Fibroblast of skin of scalp (primary cell): ENCODE measurements at places on chromosomes 1 and 21.

DNA sequence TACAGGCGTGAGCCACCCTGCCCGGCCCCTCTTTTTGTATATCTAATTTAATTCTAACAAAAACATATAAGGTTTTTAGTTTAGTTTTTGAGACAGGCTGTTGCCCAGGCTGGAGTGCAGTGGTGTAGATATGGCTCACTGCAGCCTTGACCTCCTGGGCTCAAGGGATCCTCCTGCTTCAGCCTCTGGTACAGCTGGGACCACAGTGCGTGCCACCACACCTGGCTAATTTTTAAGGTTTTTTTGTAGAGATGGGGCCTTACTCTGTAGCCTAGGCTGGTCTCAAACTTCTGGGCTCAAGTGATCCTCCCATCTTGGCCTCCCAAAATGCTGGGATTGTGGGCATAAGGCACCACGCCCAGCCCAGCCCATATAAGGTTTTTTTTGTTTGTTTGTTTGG is 18.8 kb downstream of the ENSA start:
- no peak for DNase-seq

DNA sequence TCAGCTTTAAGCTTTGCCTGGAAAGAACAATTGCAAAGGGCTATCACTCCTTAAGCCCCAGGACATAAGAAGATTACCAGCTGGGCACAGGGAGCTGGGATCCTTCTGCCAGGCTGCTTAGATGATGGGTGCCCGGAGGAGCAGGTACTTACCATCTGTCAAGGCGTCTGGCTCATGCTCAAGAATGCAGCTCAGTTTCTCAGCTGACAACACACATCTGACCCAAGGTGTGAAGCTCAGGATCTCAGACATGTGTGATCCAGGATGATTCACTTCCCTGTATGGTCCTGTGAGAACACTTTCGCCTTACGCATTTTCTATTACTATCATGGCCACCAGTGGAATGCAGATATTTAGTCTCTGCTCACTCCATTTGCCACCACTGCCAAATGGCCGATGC is 14.7 kb upstream of the DISC1 start:
- no peak for DNase-seq

DNA sequence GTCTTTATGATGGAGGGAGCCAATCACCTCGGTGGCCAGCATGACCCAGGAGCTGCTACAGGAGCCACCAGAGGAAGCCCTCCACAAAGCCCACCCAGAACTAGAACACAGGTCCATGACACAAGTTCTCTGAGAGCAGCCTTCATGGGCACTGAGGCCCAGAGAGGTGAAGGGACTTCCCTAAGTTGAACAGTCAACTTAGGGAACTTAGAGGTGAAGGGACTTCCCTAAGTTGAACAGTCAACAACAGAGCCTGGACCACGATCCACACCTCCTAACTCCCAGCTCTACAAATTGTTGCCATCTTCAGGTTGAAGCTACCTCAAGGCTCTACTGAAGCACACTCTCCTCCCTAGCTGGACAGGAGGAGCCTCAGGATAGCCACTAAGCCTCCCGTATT is 132.7 kb downstream of the CCDC185 start:
- DNase-seq = no peak

- peak; percentile 91 for DNase-seq
Measured at GRCh38 chr1:27603681-27604578, at the start of gene AHDC1. Gene AHDC1, minus strand, starts transcription at chr1:27604144. Its CDS starts 52,029 bp downstream, at chr1:27552115.

- DNase-seq = no peak
Measured at GRCh38 chr1:228242409-228242808, 34.6 kb downstream of the OBSCN start.

DNA sequence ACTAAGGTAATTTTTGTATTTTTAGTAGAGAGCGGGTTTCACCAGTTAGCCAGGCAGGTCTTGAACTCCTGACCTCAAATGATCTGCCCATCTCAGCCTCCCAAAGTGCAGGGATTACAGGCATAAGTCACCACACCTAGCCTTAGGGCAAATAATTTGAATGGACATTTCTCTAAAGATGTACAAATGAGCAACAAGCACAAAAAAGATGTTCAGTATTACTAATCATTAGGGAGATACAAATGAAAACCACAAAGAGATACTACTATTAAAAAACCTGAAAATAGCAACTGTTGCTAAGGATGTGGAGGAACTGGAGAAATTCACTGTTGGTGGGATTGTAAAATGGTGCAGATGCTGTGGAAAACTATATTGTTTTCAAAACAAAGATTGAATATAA is 79.1 kb downstream of the GABPA start:
- no peak for DNase-seq

DNA sequence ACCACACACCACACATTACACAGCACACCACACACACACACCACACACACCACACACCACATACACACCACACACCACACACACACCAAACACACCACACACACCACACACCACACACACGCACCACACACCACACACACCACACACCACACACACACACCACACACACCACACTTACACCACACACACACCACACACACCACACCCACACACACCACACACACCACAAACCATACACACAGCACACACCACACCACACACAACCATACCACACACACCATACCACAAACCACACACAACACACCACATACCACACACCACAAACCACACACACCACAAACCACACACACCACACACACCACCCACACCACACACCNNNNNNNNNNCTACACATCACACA is 40.9 kb upstream of the SIK1 start:
- DNase-seq = no peak

- no peak for DNase-seq
Measured at GRCh38 chr1:157107702-157108101, 8.1 kb upstream of the ETV3L start.

DNA sequence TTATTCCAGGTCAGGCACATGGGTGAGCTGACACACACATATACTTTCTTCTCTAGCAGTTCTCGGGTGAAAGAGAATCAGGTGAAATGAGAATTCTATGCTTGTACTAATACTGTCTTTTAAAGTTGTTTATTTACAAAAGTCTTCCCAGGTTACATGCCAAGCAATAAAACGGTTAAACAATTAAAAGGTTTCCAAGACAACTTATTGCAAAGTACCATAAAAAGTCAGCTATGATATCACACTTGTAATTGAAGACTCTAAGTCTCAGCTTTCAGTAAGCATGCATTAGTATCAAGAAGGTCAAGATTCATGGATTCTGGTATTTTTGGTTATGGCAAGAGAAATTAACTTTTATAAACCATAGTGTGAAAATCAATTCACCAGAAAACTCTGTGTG is 171.4 kb downstream of the PDE4B start:
- DNase-seq = no peak

- DNase-seq = no peak
Measured at GRCh38 chr1:221633841-221634409, 108.0 kb downstream of the DUSP10 start.

DNA sequence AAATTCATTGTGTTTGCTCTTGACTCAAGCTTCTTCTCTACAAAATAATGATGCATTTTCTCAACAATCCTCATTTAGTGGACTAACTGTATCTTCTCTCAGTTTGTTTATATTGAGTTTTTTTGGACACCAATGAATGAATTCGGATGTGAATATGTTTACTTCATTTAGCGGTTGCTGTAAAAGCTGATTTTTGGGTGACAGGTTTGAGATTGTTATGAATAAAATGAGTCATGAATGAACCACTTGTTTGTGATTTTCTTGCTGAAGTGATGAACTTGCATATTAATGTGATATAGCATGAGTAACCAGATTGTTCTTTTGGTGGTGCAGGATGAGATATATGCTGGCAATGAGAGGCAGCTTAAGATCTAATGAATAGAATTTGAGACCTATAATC is 3.1 kb downstream of the DNM3 start:
- DNase-seq = no peak

GRCh38 chr1:67534627-67535065 is 104.4 kb upstream of the SERBP1 start:
- DNase-seq = peak; percentile 39

- no peak for DNase-seq
Measured at GRCh38 chr1:27787895-27788294, 14.9 kb downstream of the STX12 start.

DNA sequence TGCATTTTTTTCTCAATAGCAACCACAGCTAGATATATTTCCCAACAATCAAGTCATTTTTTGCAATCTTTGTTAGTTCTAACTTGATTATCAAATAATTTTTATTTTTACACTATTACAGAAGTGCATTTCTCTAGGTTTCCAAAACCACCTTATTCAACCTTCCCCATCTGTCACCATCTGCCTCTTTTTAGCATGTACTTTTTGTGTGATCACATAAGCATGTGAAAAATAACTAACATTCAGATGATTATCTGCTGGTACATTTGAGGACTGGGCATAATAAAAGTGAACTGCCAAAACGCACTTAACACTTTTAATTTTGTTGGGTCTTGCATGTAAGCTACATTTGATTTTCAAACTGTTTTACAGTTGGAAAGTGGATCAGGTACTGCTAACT is 291.5 kb downstream of the AKT3 start:
- DNase-seq = no peak

GRCh38 chr1:223250632-223251015 is 107.6 kb upstream of the TLR5 start:
- DNase-seq = no peak

- peak; percentile 66 for DNase-seq
Measured at GRCh38 chr1:14794136-14794768, 195.8 kb downstream of the KAZN start.

GRCh38 chr1:240352769-240353168 is 259.2 kb downstream of the GREM2 start:
- peak; percentile 46 for DNase-seq

- peak; percentile 26 for DNase-seq
Measured at GRCh38 chr1:34885405-34886247, 26.1 kb upstream of the SMIM12 start.

- DNase-seq = peak; percentile 95
Measured at GRCh38 chr1:2330519-2331199, 60.7 kb downstream of the MORN1 start.

- DNase-seq = no peak
Measured at GRCh38 chr1:178565586-178565985, 52.7 kb downstream of the TEX35 start.

- DNase-seq = no peak
Measured at GRCh38 chr1:182261655-182262054, 129.9 kb downstream of the GLUL start.

- DNase-seq = no peak
Measured at GRCh38 chr1:109535971-109536491, 3.6 kb upstream of the GPR61 start.

DNA sequence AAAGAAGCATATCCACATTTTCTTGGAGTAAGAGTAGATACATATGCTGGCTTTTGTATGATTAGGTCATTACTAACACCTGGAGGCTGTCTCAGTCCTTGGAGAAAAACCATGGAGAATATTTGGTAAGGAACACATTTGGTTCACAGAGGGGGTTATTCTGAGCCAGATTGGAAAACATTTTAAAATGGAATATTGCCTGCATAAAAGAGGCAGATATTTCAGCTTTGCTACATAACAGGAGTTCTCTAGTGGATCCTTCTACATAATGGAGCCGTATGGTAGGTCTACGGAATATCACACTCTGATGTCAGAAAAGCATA is 415.1 kb downstream of the ADGRL2 start:
- DNase-seq = no peak

DNA sequence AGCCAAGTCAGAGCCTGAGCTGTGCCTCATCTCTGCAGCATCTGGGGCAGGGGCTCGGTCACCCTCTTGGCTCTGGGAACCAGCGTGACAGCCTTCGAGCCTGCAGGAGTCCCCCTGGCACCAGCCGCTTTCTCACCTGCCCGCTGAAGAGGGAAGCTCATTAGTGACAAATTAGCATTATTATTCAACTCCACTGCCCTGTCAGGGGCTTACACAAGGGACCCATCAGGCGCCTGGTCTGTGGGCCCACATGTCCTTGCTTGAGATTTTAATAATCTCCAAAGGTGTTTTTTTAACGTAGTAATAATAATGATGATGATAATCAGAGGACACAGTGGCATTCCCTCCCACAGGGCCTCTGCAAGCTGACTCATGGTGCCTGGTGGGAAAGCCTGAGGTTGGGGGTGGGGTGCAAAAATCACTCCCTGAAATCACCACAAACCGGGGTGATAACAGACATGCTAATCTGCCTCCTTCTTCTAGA is 98.1 kb upstream of the IGSF21 start:
- DNase-seq = peak; percentile 3

GRCh38 chr1:229011022-229011421 is 259.9 kb upstream of the RAB4A start:
- DNase-seq = no peak

- DNase-seq = no peak
Measured at GRCh38 chr1:41657679-41658295, 173.3 kb upstream of the EDN2 start.

DNA sequence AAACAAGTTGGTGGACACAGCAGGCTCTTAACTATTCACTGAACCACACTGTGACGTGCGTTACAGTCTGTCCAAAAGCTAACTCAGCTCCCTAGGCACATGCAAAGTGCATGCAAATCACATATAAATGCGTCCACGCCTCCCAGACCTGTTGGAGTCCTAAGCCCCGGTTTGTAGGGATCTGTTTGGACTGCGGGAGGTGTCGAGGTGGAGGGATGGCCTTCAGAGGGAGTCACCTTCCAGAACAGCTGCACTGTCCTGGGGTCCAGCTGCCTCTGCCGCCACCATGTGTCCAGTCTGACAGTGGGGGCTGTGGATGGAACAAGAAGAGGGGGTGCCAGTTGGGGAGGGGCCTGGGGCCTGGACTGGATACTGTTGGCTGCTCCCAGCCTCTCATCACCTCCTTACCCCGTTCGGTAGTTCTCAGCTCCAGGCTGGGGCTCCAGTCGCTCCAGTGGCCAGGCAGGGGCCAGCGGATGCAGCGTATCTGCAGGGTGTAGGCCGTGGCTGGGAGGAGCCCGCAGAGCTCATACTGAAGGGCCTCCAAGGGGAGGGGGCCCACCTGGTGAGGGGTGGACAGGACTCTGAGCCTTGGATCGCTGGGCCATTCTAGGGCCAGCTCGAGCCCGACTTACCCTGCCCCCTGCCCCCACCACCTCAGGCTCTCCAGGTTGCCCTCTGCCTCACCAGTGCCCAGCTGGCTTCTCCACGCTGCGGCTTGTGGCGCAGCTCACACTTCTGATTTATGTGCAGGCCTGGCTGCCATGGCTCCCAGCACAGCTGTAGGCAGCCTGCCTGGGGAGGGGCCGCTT is 7.9 kb upstream of the MRPS15 start:
- DNase-seq = no peak

- DNase-seq = no peak
Measured at GRCh38 chr1:27049607-27050006, 37.0 kb upstream of the TENT5B start.

- DNase-seq = peak; percentile 30
Measured at GRCh38 chr1:78045926-78046778, at the start of gene GIPC2. Gene GIPC2, plus strand, starts transcription at chr1:78045966. Its CDS starts 129 bp downstream, at chr1:78046095.

GRCh38 chr1:54342288-54342687 is 63.9 kb downstream of the SSBP3 start:
- no peak for DNase-seq
